ENCODE measurements at places on chromosomes 3 and 15. TPM values are rescaled to one million over a fixed set of nuclear protein-coding genes. Genes with fewer than 3 reads are reported as not detected.

DNA sequence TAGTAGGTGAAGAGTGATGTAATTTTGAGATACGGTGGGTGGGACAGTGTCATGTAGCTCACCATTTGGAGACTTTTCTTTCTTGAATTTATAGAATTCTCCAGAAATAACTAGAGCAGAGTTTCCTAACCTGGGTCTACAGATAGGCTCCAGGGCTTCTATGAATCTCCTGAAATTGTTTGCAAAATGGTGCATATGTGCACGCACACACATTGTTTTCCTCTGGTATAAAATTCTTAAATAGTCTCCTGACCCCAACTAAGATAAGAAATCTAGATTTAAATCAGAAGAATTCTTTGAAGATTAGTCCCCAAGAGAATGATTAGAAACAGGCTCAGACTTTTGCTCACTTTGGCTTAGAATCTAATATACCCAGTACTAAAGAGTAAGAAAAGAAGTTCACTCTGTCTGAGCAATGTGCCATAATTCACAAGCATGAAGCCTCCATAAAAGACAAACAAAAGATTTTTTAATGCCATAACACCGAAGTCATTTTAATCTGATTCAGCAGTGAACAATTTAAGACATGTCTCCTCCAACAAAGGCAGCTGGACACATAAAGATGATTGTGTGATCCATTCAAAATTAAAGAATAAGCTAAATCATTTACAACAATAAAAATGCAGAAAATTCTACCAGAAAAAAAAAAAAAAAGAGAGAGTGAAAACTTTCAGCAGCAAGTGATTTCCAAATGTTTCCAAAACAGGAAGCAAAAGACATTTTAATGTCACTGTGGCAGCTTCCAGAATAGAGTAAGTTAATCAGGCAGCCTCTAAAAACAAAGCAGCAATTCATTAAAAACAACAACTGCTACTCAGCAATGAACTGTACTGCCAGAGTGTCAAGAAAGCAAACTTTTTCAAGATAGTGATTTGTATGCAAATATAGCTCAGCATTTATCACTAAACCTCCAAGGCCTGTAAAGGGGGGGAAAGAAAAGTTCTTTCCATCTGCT is 975.5 kb upstream of the CFAP20DC start:
- no peak for DNase-seq

- DNase-seq = no peak
Observed at GRCh38 chr3:114622001-114622400, 328.2 kb downstream of the TIGIT start.

GRCh38 chr3:60549863-60550262 is 701.4 kb downstream of the FHIT start:
- no peak for DNase-seq

DNA sequence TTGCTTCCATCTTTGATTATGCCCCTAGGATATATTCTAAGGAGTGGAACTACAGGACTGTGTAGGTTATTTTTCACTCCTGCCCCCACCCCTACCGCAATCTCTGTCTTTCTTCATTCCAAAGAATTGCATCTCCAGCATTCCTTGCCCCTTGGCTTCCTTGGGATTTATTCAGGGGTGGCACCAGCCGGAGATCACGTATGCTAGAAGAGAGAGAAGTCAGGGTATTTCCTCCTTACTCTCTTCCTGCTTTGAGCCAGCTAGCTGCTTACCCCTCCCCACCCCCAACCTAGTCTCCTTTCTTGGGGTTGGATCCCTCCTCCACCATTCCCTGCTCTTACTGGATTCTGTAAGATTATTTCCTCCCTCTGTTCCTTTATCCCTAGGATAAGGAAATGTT is 35.0 kb upstream of the DENND4A start:
- DNase-seq = no peak

ZNF445 gene
- total RNA-seq = 24.2 TPM
